Adipocyte (in vitro differentiated cells): ENCODE measurements at places on chromosomes 4 and X.

DNA sequence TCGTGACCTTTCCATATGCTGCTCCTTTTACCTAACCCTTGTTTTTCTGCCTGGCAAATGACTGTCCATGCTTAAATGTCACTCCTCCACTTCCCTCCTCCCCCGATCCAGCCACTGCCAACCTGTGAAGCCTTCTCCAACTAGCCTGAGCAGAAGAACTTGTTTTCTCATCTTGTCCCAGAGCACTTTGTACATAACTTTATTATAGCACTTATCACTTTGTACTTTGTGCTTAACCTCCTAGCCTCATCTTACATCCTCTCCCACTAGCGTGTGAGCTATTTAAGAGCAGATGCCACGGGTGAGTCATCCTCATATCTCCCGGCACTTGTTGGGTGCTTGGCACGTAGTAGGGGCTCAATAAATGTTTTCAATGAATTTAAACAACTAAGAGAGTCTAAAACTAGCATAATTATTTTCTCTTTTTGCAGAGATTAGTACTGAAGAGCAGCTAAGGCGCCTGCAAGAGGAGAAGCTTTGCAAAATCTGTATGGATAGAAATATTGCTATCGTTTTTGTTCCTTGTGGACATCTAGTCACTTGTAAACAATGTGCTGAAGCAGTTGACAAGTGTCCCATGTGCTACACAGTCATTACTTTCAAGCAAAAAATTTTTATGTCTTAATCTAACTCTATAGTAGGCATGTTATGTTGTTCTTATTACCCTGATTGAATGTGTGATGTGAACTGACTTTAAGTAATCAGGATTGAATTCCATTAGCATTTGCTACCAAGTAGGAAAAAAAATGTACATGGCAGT lies 46.9 kb downstream of the XIAP start:
- DNase-seq = no peak

GRCh38 chrX:40179283-40179682 lies 81.5 kb upstream of the BCOR start:
- DNase-seq = no peak

GRCh38 chr4:159106636-159107035 lies 3.8 kb downstream of the RAPGEF2 start:
- peak; percentile 15 for DNase-seq

- no peak for DNase-seq
Measured at GRCh38 chrX:38327775-38328081, 419 bp upstream of the RPGR start.

GRCh38 chrX:110477593-110478228 lies 119.1 kb downstream of the RTL9 start:
- no peak for DNase-seq

- no peak for DNase-seq
Measured at GRCh38 chr4:146439999-146440398, 81.7 kb downstream of the SLC10A7 start.

- no peak for DNase-seq
Measured at GRCh38 chr4:19655666-19656065, 596.0 kb upstream of the SLIT2 start.

DNA sequence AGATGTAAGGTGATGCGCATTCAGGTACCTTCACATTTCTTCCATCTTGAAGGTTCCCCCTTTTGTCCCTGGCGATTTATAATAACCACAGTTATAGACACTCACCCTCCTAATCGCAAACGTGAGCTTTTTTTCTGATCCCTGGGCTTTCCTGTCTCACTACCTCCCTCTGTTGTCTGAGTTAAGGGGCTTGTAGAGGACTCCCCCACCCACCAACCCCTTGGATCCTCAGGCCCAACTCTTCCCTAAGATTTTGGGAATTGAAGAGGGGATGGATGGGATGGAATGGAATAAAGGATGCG lies 1.4 kb downstream of the CNKSR2 start:
- DNase-seq = no peak
